ENCODE measurements at places on chromosomes 2 and 18.

DNA sequence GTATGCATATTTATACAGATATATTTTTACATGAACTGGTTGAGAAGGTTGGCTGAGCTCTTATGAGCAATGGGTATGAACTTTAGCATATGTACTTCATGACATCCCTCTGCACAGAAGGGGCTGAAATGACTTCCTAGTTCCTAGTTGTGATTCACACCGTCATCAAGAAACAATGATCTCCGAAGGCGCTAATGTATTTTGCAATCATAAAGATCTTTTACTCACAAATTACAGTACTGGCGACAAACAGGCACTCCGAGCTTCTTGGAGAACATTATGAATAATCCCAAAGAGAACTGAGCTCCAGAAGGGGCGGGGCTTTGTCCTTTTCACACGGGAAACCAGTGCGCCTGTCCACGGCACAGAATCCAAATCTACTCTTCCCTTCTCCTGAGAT lies 18.1 kb downstream of the BCL2 start:
- no peak for DNase-seq

GRCh38 chr18:8337211-8337610 lies 272.0 kb upstream of the RAB12 start:
- DNase-seq = no peak

GRCh38 chr2:36469106-36469477 lies 113.5 kb downstream of the CRIM1 start:
- DNase-seq = no peak

DNA sequence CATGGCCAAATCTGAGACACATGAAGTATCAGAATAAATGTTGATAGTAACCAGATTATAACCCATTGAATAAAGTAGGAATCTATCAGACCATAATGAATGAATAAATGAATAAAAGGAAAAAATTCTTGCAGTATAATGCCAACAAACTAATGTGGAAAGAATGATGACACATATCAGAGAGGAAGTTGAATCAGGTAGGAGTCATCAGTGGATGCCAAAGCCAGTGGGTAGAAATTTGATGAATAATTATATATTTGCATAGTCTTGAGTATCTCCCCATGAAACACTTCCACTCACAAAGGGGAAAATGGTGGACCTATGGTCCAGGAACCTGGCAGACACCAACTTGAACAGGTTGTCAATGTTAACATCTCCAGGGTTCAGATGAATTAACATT lies 68.6 kb downstream of the GALNT3 start:
- DNase-seq = no peak
